Stimulated activated CD8-positive, alpha-beta memory T cell treated with anti-CD3 and anti-CD28 coated beads, Interleukin-4, amount 100 ng/mL, for 4 hours (primary cell): ENCODE measurements at places on chromosomes 7 and 10.

DNA sequence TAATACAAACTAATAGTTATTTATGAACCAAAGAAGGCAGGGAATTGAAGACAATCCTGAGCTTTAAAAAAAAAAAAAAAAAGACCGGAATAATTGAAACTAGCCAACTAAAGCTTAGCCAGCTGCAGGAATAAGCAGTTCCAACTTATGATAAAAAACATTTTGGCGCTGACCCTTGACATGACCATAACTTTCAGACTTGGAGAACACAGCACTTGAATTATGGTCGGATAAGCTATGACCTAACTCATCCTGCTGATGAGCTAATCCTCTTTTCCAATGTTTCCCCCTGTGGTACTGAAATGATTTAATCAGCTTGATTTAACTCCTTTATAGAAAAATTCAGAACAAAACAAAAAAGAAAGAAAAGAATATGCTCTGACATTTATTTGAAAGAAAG, 181.8 kb downstream of the DGKB start:
- no peak for DNase-seq

DNA sequence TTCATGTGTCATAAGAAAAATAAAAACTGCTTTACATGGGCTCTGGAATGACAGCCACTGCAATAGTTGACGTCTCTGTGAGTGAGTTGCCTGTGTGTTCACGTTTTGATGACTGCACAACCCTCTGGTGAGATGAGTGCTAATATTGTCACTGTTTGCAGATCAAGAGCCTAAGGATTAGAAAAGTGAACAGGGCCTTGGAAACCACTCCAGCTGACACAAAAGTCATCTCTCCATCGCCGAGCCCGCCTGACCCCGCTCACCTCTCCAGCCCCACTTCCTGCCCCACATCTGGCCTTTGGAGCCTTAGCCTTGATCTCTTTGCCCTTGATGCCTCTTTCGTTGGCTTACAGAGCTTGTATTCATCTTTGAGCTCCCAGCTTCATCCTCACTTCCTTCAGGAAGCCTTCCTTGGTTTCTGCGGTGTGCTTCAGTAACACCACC, 351.7 kb downstream of the TCERG1L start:
- DNase-seq = no peak

DNA sequence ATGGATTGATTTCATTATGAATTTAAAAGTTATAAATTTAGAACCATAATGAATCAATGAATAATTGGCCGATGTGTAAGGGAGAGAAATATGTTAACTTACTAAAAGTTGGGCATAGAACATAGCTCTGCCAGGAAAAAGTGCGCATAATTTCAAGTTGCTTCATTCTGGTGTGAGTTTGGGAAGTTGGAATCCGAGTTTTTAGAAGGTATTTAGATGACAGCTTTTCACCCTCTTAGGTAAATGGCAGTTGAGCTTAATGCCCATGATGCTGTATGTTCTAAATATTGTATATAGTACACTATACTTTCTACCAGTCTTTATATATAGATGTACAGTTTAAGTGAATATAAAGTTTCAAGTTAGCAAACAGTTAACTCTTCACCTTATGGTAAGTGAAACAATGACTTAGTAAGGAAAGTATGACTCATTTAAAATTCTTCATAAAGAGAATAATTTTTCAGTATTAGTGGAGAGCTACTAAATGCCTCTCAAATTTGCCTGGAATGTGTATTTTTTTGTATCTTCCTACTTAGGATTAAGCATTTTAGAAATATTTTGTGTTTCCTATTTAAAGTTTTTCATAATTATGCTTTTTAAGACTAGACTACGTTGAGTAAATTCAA, 1.6 kb downstream of the C1GALT1 start:
- no peak for DNase-seq

GRCh38 chr7:18541181-18541870, 45.8 kb downstream of the HDAC9 start:
- DNase-seq = no peak

- no peak for DNase-seq
Observed at GRCh38 chr10:15363031-15363430, 8.1 kb downstream of the FAM171A1 start.

DNA sequence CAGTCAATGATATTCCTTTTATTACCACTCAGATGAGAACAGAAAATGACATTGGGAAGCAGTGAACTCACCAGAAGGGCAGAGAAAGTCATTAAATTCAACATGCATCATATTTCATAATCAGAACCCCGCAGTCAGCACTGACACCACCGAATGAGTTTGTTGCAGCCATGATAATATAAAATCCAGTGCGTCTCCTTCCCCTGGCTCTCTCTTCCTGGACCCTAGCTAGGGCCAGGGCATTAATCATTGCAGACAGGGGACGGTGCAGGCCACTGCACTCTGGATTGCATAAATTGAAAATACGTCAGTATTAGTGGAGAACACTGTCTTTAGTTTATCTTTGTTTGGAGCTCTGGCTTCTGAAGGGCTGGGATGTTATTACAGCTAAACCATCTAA, 931.5 kb downstream of the TYW1 start:
- DNase-seq = no peak

DNA sequence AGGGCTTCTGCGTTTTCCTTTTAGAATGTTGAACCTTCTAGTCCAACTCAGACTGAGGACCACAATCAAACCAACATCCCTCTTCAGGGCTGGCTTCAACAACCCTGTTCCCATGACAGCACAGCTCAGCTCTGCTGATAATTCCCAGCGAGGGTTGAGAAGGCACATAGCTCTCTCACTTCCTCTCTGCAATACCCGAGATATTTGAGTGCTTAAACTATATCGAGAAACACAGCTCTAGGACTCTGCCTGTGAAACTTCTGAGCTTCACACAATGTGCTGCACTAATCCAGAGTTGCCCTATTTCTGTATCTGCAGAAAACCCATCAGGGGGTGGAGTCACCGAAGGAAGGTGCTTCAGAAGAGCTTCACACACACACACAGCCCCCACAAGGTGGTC, 1.6 kb upstream of the ADARB2 start:
- DNase-seq = no peak

GRCh38 chr7:78198756-78199155, 400.2 kb downstream of the PHTF2 start:
- no peak for DNase-seq

GRCh38 chr10:8380833-8381496, 326.5 kb downstream of the GATA3 start:
- no peak for DNase-seq

GRCh38 chr10:109957092-109957797, 33.9 kb upstream of the XPNPEP1 start:
- no peak for DNase-seq

DNA sequence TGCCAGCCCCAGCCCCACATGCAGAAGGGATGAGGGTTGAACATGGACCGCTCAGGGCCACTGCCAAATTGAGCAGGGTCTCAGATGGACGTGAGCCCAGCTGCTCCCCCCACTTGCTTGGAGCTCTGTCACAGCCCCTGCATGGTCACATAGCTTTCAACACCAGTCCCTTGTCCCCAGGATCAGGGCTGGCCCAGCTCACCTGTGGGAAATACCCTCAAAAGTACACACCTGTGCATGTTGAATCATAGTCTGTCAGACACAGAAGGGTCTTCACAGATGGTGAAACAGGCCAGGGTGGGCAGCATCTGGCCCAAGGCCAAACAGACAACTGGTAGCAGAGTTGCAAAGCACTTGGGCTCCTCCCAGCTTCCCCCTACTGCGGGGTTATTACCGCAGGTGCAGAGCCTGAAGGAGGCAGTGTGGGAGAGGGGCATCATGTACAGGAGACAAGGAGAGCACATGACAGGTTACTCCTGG, 77.6 kb upstream of the UNC5B start:
- DNase-seq = no peak

GRCh38 chr10:121154846-121155245, 303.7 kb downstream of the WDR11 start:
- DNase-seq = no peak

DNA sequence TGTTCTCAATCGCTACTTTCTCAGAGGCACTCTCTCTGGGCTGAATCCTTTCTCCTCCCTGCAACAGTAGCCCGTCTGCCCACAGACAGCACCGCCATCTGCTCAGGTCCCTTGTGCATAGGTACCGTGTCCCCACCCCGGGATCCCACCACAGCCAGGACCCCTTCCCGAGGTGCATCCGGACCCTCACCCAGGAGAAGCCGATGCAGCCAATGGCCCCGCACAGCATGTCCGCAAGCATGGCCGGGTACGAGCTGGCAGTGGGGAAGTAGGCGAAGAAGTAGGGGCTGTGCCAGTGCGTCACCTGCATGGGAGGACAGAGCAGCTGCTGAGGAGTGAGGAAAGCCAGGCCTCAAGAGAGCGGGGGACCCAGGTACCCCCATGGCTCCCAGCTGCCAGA, 25.5 kb downstream of the DDC start:
- no peak for DNase-seq

- no peak for DNase-seq
Observed at GRCh38 chr7:37251222-37251621, 197.4 kb downstream of the ELMO1 start.

DNA sequence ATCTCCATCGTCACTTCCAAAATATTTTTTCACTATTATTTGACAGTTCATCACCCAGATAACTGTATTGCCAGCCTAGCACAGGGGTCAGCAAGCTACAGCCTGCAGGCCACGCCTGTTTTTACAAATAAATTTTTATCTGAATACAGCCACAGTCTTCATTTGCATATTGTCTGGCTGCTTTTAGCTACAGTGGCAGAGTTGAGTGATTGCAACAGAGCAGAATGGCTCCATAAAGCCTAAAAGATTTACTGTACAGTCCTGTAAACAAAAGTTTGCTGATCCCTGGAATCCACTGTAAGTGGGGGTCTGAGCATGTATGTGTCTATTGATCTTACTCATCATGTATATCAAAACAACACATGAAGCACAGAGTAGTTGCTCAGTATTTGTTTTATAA, 45.9 kb upstream of the GNAI1 start:
- no peak for DNase-seq

GRCh38 chr10:110208614-110209453, 1.4 kb downstream of the MXI1 start:
- no peak for DNase-seq

DNA sequence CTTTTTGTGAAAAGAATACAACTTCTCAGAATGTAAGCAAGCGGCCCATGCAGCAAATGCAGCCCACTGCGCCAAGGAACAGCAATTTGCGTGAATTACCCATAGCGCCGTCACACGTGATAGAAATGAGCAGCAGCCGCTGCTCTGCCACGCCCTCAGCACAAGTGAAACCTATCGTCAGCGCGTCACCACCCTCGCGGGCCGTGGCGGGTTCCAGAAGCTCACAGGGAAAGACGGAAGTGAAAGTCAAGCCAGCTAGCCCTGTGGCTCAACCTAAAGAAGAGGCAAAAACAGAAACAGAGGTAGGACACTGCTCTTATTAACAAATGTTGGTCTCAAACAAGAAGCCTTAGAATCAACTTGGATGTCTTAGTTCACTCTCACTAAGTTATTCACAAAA, 70.5 kb downstream of the SHH start:
- DNase-seq = no peak

- no peak for DNase-seq
Observed at GRCh38 chr10:20743942-20744341, 153.2 kb downstream of the NEBL start.

GRCh38 chr10:50407076-50407801, 155.9 kb upstream of the ASAH2 start:
- DNase-seq = no peak

GRCh38 chr7:149714910-149715471, 58.4 kb downstream of the ZNF467 start:
- DNase-seq = peak; percentile 12

- DNase-seq = no peak
Observed at GRCh38 chr10:45278860-45279498, 36.4 kb downstream of the OR13A1 start.

GRCh38 chr7:2708041-2708440, 20.0 kb downstream of the AMZ1 start:
- DNase-seq = no peak

DNA sequence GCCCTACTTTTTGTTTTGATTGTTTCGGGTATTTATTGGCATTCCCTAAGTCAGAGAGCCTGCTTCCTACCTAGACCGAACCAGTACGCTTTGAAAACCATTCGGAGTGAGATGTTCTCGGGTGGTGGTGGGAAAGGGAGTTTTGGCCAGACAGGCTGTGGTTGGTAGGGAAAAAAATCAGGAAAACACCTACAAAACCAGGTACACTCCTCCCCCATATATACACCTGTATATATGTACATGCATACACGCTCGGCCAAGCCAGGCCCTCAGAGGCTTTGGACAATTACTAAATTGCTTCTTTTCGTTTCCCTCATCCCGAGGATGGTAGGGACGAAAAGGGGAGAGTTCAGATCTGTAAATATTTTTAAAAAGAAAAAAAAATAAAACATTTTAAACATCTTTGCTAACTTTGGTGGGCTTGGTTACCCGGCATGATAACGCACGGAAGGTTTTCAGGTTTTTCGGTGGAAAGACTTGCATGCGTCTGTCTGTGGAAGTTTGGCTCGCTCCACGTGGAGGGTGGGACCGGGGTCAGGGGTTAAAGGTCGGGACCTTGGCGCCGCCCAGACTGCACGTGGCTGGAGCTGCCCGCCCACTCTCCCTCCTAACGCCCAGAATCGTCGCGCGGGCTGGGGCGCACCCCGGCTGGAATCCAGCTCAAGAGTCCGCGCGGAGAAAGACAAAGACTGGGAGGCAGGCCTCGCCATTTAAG, 2.5 kb downstream of the HMX2 start:
- DNase-seq = no peak

DNA sequence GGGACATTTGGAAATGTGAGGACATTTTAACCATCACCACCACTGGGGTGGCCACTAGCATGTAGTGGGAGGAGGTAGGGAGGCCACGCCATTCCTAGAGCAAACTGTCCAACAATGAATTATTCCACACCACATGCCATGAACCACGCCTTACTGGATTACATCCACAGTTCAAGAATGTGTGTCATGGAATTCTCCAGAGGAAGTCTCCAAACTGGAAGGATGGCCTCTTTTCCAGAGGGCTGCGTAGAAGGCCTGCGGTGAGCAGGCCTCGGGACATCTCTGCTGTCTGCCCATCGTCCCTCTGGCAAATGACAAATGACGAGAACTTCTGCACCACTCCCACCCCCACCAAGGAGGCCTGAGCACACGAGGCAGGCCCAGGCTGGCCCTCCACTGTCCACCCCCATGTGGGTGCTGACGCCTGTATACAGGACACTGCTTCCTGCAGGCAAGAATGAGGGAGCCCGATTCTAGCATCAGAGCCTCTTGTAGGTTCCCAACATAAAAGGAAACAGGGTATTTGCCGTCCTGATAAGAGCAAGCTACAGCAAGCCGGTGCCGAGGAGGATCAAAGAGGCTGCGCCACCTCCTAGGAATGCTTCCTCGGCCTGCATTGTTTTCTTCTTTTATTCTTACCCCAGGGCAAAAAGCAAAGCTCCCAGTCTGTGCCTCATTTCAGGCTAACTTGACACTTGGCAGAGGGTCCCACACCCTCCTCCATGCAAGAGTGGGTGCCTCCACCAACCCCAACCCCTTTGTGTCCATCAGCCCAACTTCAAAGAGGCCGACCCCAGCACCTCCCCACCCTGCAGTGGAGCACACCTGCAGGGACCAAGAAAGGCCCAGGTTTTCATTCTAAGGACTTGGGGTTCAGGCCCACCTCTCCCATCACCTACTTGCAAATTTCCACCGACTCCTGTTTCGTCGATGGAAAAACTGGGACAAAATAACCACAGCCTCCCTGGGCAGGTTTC, 23.9 kb downstream of the TNS3 start:
- DNase-seq = no peak
